Thymus (tissue), 14 donors: ENCODE measurements at places on chromosomes 12 and 14. TPM values are rescaled to one million over a fixed set of nuclear protein-coding genes. Genes with fewer than 3 reads are reported as not detected.

- DNase-seq = no peak
Observed at GRCh38 chr12:25872137-25872536, 86.3 kb upstream of the RASSF8 start.

DNA sequence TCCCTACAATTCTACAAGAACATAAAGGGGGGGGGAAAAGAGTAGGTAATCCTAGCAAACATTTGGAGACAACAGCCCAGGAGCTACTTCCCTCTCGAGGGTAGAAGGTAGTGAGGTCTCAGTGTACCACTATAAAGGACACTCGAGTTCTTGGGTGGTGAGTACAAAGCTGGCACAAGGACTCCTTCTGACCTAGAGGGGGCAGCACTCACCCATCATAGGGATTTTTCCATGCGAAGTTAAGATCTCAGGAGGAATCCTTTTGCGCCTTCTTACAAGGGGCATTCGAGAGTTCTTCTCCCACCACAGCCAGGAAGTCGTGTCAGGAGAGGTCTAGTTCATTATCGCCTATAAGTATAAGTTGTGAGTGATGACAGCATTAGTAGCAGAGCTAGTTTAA lies 200.2 kb upstream of the RBM19 start:
- DNase-seq = no peak

- DNase-seq = no peak
Observed at GRCh38 chr12:6078398-6079096, 45.9 kb downstream of the VWF start.

DNA sequence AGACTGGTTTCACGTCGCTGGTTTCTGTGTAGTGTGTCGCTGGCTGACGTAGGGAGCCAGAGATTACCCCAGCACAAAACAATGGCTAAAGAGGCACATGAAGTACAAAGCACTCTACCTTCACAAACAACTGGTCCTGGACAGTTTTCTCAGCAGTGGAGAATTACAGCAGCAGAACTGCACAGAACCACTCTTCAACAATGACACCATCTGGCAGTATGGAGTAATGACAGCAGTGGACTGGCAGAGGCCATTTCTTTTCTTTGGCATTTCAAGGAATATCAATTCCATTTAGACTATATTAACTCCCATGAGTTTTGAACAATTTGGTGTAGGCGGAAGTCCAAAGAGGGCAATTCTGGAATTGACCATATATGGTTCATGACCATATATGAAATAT lies 1074.1 kb downstream of the AACS start:
- DNase-seq = no peak

GRCh38 chr14:68705741-68706283 lies 87.1 kb downstream of the ZFP36L1 start:
- no peak for DNase-seq

- DNase-seq = no peak
Observed at GRCh38 chr12:168763-169525, 45.0 kb downstream of the SLC6A12 start.

GRCh38 chr14:92644970-92645515 lies 103.4 kb downstream of the LGMN start:
- no peak for DNase-seq

DNA sequence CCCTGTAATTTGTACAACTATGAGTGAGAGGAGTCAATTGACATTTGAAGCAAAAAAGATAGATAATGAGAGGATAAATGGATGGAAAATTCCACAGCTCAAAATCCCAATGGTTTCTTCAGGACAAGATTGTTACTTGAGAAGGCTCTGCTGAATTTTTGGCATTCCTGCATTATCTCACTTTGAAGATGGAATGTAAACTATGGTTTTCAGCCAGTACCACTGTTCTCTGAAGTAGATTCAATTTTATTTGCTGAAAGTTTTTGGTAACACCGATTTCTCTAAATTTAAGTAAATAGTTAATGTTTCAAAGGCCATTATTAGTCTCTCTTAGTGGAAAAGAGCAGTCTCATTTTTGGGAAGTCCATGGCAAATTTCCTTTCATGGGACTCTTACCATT lies 121.9 kb upstream of the SLC38A2 start:
- DNase-seq = no peak

DNA sequence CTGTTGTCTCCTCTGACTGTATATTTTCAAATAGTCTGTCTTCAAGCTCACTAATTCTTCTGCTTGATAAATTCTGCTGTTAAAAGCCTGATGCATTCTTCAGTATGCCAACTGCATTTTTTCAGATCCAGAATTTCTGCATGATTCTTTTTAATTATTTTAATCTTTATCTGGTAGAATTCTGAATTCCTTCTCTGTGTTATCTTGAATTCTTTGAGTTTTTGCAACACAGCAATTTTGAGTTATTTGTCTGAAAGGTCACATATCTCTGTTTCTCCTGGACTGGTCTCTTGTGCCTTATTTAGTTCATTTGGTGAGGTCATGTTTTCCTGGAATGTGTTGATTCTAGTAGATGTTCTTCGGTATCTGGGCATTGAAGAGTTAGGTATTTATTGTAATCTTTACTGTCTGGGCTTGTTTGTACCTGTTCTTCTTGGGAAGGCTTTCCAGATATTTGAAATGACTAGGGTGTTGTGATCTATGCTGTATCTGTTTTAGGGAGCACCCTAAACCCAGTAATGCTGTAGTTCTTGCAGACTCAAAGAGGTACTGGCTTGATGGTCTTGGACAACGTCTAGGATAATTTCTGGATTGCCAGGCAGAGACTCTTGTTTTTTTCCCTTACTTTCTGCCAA lies 193.8 kb upstream of the NPAS3 start:
- no peak for DNase-seq

GRCh38 chr14:103880348-103881267 lies 33.2 kb upstream of the PPP1R13B start:
- DNase-seq = no peak

The RPL10L gene
- not detected for total RNA-seq

The SERPINA6 gene
- total RNA-seq = 0.33 TPM

The RTN1 gene
- 1.9 TPM for total RNA-seq

The DBX2 gene
- total RNA-seq = under 0.01 TPM

The CLEC2D gene
- total RNA-seq = 89.3 TPM
